ENCODE measurements at places on chromosomes 2 and 18. TPM values are rescaled to one million over a fixed set of nuclear protein-coding genes. Genes with fewer than 3 reads are reported as not detected.

Gene IL18RAP
- total RNA-seq: not detected

- H3K27ac ChIP-seq: no peak overlapping the region
- no peaks in the 10 kb centered on the region for H3K36me3 ChIP-seq
- H3K27me3 ChIP-seq: no peaks in the 10 kb centered on the region
- DNase-seq: no peak
- H3K4me3 ChIP-seq: no peak overlapping the region
Measured at GRCh38 chr2:220162320-220162719, 534.9 kb downstream of the SLC4A3 start.

Gene MOGAT1
- not detected for total RNA-seq

DNA sequence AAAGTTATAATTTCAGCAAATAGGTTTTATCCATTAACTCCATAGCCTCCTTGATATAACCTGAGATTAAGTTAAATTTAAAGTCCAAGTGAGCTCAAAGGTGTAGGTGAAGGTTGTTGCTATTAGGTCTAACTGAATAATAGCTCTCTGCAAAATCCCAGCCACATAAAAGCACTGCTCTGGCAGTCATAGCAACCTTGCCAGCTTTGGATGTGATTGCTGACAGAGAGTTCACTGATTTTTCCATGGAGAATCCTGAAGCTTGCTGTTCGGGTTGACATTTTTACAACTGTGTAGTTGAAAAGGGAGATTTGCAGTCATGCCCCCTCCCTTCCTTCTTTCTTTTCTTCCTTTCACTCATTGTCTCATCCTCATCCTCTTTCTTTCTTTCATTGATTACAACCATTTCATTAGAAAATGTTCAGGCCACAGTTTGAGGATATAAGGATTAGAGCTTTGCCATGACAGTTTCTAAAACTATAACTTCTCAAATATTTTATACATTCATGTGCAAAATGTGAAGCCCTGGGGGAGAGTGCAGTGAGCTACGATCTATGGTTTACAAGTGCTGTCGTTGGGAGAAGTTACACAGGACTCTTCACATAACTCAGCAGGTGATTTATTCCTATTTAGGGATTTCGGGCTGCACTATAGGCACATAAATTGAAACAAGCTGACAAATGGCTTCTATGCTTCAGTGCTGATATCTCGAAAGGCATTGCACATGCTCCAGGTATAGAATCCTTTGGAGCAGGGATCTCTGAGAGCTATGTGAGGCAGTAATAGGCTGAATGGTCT lies 193.8 kb downstream of the LRRTM4 start:
- H3K4me1 ChIP-seq: no peaks in the 10 kb centered on the region
- no peak for DNase-seq
- H3K4me3 ChIP-seq: no peak overlapping the region

- no peak for DNase-seq
- no peaks in the 10 kb centered on the region for H3K4me1 ChIP-seq
- no peaks in the 10 kb centered on the region for H3K27me3 ChIP-seq
- H3K36me3 ChIP-seq: no peaks in the 10 kb centered on the region
- H3K4me3 ChIP-seq: no peak overlapping the region
- H3K27ac ChIP-seq: no peak overlapping the region
Measured at GRCh38 chr2:55431982-55432627, 12.4 kb upstream of the CCDC88A start.

All from SJSA1 (cell line).